ENCODE measurements at places on chromosomes 7 and 10.

DNA sequence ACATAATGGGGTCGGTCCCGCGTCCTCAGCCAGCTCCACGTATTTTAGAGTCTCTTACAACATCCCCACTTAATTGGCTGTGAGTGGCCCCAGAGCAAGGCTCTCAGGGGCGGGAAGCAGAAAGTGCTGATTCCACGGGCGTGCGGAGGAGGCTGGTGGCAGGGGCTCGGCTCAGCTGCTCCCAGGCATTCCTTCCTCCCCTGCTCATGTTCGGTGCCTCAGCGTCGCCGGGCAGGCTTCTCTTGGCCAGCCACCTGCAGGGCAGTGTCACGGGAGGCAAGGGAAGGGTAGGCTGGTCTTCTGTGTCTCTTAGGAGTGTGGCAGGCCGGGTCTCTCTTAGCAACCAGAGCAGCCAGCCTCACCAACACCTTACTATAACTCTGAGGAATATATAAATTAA lies 33.8 kb downstream of the IL15RA start:
- no peak for DNase-seq

DNA sequence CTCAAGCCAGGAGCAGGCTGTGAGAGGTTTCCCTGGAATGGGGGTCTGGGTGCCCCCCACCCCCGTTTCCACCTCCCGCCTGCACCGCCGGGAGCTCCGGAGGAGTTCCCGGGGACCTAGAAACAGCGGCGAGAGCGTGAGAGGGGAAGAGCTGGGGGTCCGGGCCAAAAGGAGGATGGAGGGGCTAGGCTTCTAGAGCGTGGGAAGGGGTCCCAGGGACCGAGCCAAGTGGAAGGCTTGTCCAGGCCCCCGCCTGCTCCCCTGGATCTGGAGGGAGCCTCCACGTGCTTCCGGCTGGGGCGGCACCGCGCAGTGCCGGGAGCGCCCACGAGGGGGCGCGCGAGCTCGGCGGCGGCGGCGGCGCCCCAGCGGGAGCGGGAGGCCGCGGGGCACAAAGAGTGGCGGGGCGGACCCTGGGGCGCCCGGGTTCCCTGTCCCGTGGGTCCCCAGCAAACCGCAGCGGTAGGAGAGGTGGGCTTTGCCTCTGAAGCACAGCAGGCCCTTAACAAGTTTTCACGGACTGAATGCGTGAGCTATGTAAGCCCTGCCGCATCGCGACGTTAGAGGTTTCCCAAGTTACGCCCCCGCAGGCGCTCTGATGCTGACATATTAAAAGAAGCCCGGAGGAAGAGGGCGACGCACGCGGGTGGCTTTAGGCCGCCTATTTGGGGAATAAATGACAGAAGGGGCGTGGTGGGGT lies 104.4 kb upstream of the LRRC4 start:
- DNase-seq: peak; percentile 50

- DNase-seq: no peak
Measured at GRCh38 chr7:3397324-3397723, 96.3 kb downstream of the SDK1 start.

DNA sequence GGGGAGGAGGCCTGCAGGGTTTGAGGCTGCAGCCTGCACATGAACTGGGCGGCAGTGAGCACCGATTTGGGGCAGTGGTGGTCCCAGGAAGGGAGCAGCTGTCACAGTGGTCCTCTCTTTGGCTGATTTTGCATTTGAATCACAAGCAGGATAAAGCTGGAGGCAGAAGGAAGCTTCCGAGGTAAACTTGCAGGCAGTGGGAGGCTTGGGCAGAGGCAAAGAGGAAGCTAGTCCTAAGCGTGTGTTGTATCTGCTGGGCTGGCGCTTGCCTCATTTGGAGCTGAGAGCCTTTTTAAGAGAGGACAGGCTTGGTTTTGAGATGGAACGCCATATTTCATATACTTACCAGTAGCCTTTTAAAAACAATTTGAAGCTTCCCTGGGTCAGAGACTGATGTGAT lies 177.2 kb upstream of the PODXL start:
- DNase-seq: no peak

DNA sequence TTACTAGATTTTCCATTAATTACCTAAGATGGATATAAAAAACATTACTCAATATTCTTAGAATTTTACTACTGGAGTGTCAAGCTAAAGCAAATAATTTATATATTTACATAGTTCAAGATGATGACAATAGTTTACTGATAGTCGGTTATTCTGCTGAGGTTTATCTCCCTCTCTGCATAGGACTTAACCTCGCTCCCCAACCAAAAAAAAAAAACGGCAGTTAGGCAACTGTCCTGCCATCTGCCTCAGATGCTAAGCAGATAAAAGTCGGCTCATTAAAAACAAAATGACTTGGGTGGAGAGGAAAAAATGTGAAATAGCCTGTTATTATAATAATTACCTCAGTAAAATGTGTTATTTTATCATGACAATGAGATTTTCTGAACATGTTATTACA lies 14.0 kb upstream of the ITGB8 start:
- no peak for DNase-seq

GRCh38 chr10:3516234-3516922 lies 268.6 kb downstream of the KLF6 start:
- no peak for DNase-seq

DNA sequence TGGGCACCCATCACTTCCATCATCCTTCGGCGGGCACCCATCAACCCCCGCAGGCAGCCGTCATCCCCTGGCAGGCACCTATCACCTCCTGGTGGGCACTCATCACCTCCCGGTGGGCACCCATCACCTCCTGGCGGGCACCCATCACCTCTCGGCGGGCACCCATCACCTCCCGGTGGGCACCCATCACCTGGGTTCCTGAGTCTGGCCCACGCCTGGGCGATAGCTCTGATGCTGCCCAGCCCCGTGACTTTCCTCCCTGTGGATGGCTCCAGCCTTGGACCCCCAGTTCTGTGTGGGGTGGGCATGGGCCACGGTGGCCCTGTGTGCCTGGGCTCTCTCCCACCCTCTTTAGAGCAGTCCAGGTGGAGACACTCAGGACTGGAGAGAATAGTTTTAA lies 29.0 kb downstream of the PFKFB3 start:
- DNase-seq: no peak

- no peak for DNase-seq
Measured at GRCh38 chr10:98858525-98858924, 377.1 kb downstream of the HPSE2 start.

GRCh38 chr10:74995806-74996205 lies 115.7 kb upstream of the SAMD8 start:
- DNase-seq: no peak

DNA sequence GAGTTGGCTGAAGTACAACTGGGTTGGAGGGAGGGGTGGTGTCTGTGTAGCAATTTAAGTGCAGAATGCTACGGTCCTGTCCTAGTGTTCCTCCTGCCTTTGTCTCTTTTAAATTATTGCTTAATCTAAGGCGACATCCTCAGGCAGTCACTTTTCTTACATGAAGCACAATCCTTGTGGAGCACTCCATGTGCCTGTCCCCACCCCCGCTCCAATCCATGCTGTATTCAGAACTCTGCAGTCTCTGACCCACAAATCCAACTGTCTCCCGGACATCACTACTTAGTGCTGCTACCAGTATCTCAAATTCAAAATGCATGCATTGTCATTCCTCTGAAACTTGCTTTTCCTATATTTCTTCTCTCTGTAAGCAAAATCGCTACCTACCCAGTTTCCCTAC lies 91.4 kb upstream of the FAM133B start:
- no peak for DNase-seq

- DNase-seq: no peak
Measured at GRCh38 chr7:105672801-105673200, 91.5 kb upstream of the EFCAB10 start.

DNA sequence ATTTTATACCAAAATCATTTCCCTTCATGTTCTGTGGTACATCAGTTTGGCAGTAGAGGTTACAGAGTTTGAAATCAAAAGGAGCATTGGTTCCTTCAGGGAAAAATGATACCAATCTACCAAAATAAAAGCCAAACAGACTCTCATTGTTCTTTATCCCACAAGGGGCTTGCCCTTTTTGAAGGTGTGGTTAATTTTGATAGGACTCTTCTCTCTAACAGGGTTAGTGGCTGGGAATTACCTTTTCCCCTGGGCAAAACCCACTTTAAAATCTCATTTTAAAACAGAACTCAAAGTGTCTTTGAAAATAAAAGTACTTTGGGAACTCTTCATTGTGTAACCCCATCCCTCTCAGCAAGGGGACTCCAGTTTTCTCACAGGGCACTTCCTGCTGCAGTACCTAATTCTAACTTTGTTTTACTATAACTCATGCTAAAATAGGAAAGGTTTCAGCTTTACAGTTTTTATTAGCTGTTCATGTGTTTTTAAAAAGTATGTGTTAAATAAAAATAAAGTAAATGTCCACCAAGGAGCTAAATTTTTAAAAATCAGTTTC lies 30.6 kb downstream of the SMNDC1 start:
- DNase-seq: no peak

DNA sequence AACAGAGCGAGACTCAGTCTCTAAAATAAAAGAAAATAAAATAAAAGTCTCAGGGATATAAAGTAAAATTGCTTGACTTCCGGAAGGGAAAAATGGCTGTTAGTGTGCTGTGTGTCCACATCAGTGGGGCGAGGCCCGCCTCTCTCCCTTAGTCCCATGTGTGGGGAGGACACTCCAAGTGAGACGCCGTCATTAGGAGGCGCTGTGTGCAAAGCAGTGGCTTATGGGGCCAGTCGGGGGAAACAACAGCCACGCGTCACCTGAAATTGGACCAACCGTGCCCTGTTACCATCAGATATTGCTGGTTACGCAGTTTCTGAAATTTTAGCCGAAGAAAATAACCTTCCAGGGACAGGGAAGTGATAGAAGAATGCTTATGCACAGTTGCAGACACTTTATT lies 15.8 kb downstream of the SFXN4 start:
- DNase-seq: no peak

GRCh38 chr10:86829472-86829871 lies 73.1 kb downstream of the BMPR1A start:
- DNase-seq: no peak

DNA sequence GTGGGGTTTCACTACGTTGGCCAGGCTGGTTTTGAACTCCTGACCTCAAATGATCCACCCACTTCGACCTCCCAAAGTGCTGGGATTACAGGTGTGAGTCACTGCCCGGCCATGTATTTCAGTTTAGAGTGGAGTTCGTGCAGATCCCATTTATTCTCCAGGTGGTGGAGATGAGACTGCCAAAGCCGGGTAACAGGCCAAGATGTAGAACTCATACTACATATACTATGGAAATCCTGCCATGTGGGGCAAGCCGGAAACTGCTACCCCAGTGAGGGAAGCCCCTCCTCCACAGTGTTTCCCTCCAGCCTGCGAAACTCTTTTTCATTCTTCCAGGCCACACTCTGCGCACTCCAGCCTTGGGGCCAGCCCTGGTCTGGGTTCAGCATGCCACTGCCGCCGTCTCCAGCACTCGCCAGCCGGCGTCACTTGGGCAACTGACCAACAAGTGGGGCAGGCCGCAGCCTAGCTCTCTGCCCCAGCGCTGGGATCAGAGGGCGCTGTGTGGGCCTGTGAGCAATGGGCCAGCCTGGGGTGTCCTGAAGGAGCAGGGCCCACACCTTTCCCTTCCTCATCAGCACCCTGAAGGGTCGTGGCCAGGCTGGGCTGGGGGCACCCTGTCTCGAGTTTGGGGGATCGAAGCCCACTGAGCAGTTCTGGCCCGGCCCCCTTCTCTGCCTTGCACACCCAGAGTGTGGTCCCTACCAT lies 122.0 kb downstream of the TRRAP start:
- DNase-seq: no peak

DNA sequence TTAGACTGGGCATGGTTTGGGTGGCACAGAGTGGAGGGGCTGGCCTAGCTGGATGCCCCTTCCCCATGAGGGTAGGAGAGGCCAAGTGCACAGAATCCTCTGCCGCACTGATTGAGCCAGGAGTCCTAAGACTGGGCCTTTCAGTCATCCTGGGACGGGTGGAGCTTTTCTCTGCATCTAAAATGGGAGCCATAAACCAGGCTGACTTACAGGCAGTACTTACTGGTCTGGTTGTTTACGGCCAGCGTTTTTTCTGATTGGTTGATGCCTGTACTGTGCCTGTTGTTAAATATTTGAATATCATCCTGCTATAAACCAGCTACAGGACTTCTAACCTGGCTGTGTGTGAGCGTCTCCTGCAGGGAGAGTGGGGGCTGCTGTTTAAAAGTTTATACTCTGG lies 107.8 kb downstream of the CDH23 start:
- DNase-seq: no peak

DNA sequence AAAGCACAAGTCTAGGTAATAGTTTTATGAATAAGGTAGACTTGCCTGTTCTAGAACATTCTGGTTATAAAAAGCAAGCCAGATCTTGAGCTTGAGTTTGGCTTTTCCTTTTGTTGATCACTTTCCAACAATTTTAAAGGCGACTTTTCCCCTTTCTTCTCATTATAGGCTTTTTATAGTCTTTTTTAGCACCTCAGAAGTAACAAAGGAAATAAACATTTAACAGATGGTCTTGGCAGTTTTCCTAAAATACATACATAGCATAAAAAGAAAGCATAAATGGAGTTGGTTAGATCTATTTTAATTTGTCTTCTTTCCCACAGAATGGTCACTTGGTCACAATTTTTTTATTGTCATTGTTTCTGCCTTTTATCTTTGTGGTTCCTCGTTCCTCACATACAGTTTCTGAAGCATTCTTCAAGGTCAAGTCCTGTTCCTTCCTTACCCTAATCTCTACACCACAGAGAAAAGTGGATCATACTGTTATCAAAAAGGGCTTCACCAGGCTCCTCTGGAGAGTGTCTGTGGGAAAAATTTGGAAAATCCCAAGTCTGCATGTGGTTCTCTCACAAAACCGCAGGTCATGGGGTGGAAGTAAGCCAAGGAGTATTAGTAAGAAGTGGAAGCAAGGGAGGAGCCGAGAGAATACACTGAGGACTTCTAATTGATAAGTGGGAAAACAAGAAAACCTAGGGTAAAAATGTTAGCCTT lies 31.3 kb downstream of the THNSL1 start:
- DNase-seq: peak; percentile 60

DNA sequence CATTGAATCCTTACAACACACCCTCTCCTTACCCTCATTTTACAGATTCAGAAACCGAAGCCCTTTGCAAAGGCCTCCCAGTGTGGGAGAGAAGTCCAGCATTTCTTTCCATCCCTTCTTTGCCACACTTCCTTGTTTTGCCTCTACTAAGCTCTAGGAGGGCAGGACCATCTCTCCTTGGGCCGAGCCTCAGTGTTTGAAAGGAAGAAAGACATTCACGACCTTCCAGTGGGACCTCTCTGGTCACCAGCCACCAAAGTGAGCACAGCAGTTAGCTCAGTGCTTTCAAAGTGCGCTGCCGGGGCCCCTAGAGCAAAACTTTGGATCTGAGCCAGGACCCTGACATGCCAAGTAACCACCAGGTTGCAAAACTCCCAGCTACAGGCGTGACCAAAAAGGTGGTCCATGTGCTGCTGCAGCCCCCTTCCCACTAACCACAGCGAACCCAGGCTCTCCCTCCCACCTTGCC lies 12.4 kb downstream of the CTBP2 start:
- DNase-seq: no peak

GRCh38 chr10:31757386-31757791 lies 171.2 kb downstream of the ARHGAP12 start:
- no peak for DNase-seq
